A673 (cell line): ENCODE measurements at places on chromosomes 12 and 14.
A peak's percentile ranks its signal among the peaks of the same experiment; 100 is the strongest.

DNA sequence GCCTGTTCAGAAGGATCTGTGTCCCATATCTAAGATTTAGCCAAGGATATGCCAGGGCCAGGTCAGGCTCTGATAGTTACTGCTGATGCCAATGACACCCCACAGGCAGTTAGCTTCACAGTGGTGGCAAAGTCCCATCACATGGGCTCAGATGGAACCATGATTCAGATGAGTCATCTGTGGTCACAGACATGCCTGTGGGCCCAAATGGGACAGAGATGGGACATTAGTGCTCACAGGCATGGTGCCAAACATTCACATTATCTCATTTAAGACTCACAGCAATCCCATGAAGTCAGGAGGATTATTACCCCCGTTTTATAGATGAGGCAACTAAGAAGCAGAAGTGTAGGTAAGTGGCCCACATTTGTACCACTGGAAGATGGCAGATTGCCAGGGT is 207.8 kb downstream of the DPF3 start:
- DNase-seq = peak; percentile 26

- no peak for DNase-seq
Observed at GRCh38 chr12:127487031-127487430, 779.9 kb upstream of the TMEM132C start.

GRCh38 chr12:96242597-96242996 is 48.4 kb downstream of the ELK3 start:
- no peak for DNase-seq

GRCh38 chr14:80981673-80982072 is 26.3 kb downstream of the TSHR start:
- no peak for DNase-seq

DNA sequence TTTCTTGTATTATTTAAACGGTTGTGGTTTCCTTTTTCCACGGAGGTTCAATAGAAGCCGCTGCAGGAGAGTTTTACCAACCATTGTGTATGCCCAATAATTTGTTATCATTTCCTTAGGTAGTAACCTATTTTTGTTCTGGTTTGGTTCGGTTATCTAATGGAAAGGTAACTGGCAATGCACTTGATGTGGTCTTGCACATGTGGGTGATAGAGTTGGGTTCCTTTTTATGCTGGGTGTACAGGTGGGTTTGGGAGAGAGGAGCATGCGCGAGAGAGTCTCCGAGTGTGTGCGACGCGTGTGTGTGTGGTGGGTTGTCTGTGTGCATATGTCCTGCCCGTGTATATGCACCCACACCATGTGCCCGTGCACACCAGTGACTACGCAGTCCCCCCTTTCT is 102.7 kb upstream of the FKBP4 start:
- DNase-seq = no peak

DNA sequence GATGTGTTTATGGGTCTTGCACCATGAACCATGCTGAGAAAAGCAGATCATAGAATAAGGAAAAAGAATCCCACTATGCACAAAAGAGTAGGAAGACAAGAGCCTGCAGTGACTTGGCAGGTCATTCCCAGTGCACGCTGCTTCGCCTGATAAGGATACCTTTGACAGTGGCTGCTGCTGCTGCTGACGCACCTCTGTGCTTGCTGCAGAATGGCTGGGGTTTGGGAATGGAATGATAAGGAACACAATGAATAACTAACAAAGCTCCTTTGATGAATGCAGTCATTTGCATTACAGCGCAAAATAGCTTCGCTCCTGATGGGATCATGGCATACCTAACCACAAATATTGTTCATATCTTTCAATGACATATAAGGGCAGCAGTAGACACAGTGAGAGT is 278.7 kb downstream of the PDZRN4 start:
- no peak for DNase-seq

- no peak for DNase-seq
Observed at GRCh38 chr12:2756756-2757155, 38.0 kb upstream of the FKBP4 start.

DNA sequence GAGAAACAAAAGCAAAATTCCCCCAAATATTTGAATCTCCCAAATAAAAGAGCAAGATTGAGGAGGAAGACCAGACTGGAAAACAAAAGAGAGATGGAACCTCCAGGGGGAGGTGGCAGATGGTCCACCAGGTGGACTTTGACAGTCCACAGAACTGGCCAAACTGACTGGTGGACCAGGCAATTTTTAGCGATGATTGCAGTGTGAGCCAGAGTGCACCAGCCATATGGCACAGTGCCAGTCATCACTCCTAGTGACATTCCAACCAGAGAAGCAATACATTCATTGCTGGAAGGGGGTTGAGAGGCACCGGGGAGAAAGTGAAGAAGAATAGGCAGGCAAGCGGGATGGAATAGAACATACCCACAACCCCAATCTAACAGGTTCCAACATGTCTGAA is 182.9 kb downstream of the EXOC5 start:
- no peak for DNase-seq

- DNase-seq = no peak
Observed at GRCh38 chr14:104359969-104360442, 219.6 kb upstream of the C14orf180 start.

DNA sequence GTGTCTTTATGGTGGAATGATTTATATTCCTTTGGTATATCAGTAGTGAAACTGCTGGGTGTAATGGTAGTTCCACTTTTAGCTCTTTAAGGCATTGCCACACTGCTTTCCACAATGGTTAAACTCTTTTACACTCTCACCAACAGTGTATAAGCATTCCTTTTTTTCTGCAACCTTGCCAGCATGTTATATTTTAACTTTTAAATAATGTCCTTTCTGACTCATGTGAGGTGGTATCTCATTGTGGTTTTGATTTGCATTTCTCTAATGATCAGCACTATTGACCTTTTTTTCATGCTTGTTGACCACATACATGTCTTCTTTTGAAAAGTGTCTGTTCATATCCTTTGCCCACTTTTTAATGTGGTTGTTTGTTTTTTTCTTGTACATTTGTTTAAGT is 142.5 kb downstream of the MSRB3 start:
- DNase-seq = no peak

DNA sequence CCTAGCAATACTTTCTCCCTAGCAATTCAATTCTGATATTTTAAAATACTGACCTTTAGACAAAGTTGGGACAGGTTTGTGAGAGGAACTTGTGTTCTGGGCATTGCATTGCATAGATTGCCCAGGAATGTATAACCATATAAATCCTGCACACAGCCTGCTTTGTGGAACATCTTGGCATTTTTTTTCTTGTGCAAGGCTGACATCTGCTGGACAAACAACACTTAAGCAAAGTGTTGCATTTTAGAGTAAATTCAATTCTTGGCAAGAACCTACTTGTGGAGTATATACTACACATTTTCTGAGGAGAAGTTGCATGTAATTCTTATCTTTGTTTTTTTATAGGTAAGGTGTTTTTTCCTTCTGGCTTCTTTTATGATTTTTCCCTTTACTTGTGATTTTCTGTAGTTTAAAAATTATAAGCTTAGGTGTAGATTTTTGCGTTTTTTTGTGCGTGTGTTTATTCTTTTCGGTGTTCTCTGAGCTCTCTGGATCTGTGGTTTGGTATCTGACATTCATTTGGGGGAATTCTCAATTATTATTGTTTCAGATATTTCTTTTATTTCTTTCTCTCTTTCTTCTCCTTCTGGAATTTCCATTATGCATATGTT is 26.4 kb downstream of the TESPA1 start:
- DNase-seq = peak; percentile 82

GRCh38 chr12:57752668-57753000 is 524 bp upstream of the CDK4 start:
- no peak for DNase-seq

GRCh38 chr14:31920989-31921650 is 156.0 kb upstream of the ARHGAP5 start:
- DNase-seq = peak; percentile 56

GRCh38 chr12:100555722-100556121 is 17.8 kb upstream of the GAS2L3 start:
- DNase-seq = no peak

DNA sequence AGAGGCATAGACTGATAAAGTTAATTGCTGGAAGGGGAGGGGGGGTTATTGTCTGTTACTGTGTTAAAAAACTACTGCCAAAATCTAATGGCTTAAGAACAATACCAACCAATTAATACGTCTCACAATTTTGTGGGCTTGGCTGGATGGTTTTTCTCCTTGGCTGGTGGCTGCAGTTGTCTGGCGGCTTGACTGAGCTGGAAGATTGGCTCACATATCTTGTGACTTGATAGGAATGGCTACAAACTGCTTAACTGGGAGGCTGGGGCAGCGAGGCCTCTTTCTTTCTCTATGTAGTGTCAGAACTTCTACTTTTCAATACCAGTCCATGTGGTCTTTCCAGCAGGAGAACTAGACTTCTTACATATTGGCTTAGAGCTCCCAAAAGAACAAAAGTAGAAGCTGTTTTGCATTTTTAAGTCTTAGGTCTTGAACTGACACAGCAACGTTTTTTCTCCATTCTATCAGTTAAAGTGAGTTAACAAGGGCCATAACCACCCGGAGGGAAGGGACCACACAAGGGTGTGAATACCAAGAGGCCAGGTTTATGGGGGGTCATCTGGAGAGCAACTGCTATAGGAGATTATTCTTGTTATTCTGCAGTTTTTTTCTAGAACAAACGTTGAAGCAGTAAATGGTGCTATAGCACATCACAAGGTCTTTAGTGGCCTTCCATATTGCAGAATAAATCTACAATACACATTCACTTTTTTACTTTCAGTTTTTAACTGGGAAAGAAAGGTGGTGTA is 46.9 kb downstream of the ZDHHC17 start:
- DNase-seq = no peak

DNA sequence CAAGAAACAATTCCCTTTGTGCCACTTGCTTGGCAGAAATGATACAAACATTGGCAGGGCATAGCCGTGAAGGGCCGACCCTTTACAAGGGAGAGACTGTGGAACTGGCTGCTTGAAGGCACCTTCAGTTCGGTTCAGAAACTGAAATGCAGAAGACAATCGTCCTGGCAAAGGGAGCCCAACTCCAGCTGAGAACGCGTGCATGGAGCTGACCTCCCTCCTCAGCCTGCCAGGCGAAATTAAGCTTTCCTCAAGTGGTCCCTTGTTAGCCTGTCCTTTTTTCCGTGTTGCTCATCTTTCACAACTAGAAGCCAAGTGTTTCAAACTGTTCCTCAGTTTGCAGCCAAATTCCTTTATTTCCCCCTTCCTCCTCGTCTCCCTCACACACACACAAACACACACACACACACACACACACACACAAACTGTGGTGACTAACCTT is 8.1 kb downstream of the LGR5 start:
- no peak for DNase-seq

- DNase-seq = no peak
Observed at GRCh38 chr12:14921218-14921617, 17.1 kb downstream of the ERP27 start.

DNA sequence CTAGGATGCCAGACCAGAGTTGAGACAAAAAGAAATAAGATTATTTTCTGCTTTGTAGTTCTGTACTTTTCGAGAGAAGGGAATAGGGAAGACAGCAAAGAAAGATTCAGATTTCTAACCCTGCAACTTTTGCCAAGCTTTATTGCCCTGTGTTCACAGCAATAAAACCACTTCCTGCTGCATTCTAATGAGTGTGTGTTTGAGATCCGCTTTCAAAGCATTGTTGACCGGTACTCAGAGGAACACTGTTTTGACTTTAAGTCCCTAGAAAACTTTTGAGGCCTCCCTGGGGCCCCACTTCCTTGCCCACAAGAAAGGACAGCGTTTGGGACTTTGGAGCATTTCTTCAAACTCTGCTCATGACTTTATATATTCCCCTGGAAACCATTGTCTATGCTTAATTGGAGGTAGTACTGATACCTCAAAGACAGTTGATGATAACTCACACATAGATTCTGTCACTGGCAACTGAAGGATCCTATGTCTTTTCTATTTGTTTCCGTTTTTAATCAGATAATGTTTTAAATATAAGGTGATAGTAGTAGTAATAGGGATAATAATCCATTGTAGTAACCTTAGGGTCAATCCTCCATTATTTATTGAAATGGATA is 1.3 kb downstream of the RNASE6 start:
- peak; percentile 41 for DNase-seq

GRCh38 chr12:113381220-113381619 is 22.5 kb downstream of the SDS start:
- DNase-seq = no peak

GRCh38 chr12:128018067-128018466 is 248.9 kb upstream of the TMEM132C start:
- DNase-seq = no peak

GRCh38 chr14:23478109-23478759 is 8.7 kb downstream of the NGDN start:
- peak; percentile 77 for DNase-seq

DNA sequence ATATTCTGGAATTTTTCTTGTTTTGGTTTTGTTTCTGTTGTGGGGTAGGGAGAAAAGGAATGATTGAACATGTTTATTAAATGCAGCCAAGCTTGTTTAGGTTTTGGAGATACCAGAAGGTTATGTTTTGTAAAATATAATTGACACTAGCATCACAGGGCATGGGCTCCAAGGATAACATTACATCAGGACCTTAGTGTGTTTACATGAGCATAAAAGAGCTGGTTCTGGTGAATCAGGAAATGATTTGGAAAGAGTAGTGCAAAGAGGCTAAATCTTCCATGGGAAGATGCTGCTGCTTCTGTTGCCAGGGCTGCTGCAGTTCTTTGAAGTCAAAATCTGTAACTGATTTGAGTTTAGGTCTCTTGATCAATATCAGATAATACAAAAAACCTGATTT is 118.7 kb downstream of the ETNK1 start:
- DNase-seq = no peak
